ENCODE measurements at places on chromosomes 2 and 18. TPM values are rescaled to one million over a fixed set of nuclear protein-coding genes. Genes with fewer than 3 reads are reported as not detected.

The OXER1 gene
- 7.6 TPM for total RNA-seq

The HMSD gene
- total RNA-seq, result 49.4 TPM

The KRTCAP3 gene
- total RNA-seq, result 2.2 TPM

The ELP2 gene
- 88.8 TPM for total RNA-seq

The NOSTRIN gene
- total RNA-seq, result 0.26 TPM

The COPS9 gene
- total RNA-seq, result 125 TPM

The MC5R gene
- total RNA-seq, result not detected
